ENCODE measurements at places on chromosomes 12 and 14.

- no peak for DNase-seq
These were observed 1.2 kb downstream of the TARBP2 start for GRCh38 chr12:53502331-53502730.

GRCh38 chr12:42039577-42039976, 105.1 kb downstream of the GXYLT1 start:
- no peak for DNase-seq

GRCh38 chr12:5868625-5869295, 76.3 kb downstream of the ANO2 start:
- peak; percentile 13 for DNase-seq

DNA sequence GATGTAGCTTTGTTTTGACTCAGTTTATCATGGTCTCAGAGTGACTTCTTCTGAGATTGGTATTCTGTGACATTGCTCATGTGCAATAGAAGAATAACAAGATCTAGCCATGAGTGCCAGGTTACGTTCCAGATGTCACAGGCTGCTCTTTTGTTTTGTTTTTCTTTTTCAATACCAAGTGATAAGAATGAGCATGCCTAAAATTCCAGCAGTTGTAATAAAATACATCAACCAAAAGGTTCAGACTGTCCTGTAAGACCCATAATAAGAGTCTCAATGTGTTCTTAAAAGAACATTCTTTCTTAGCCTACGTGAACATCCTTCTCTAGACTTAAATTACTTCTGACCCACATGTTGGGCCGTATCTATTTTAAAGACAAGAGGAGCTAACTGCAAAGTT, 669.2 kb downstream of the DIO2 start:
- DNase-seq, result peak; percentile 3

- no peak for DNase-seq
These were observed 77.2 kb downstream of the BAZ1A start for GRCh38 chr14:34797747-34798583.

- DNase-seq, result no peak
These were observed 120.4 kb upstream of the CNOT2 start for GRCh38 chr12:70122804-70123203.

DNA sequence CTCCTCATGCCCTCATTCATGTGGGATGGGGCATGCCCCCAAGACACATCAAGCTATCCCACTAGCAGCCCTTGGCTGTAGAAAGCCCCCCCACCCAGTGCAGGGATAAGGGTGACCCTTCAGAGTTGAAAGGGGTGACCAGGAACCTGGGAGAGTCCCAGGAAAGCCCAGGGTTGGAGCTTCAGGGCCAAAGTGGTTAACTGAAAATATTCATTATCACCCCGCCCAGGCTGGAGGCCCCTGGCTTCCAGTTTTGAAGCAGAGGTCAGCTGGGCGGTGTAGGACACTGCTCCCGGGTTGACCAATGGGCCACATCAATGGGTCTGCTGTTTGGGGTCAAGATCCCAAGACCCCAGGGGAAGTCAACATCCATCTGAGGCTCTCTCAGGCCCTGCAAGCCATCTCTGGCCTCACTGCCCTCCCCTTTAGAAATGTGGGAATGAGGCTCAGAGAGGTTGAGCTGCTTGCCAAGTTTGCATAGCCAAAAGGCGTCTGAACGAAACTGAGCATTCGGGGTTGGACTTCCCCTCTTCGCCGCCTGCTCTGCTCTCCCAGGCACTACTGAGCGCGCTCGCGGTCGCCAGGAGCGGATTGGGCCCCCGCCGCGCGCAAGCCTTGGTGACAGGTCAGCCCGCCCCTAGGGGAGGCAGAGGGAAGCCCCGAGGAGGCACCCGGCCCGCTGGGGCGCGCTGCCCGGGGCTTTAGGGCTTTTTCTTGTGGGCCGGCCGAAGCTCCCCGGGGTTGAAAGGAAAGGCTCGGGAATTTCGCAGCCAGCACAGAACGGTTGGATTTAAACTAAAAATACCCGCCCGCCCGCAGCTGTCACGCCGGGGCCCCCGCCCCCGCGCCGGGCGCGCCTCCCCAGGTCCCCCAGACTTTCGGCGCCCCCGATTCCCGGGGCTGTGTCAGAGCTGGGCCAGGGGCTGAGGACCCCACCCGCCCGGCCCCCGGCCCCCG, 576 bp downstream of the SYNE3 start:
- peak; percentile 48 for DNase-seq

DNA sequence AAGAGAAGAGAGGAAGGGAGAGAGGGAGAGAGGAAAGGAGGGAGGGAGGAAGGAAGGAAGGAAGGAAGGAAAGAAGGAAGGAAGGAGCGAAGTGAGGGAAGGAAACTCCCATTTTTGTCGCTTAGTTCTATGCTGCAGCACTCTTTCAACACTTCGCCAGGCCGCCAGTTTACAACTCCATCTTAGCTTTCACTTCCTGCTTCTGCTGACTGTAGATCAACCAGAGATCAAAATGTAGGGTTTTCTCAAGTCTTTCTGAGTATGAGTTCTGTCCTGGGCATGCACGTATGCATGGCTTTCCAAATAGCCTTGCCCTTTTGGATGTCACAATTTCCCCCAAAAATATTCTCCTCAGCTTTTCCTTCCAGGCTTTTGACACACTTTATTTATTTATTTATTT, 723.4 kb downstream of the TRHDE start:
- no peak for DNase-seq

DNA sequence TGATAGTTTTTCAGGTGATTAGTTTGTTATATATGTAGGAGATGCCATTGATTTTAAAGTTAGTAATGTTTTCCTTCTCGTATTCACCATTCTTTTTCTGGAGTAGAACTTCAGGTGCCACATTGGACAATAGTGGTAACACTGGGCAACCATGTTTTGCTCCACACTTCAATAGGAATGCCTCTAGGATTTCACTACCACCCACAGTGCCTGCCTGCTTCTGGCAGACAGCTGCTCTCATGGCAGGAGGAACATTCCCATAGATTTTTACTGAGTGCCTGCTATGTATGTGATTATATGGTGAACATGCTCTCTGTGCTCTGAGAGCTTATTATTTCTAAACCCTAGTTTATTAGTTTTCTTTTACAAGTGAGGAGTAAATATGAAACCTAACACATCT, 53.7 kb downstream of the GCH1 start:
- DNase-seq, result no peak

DNA sequence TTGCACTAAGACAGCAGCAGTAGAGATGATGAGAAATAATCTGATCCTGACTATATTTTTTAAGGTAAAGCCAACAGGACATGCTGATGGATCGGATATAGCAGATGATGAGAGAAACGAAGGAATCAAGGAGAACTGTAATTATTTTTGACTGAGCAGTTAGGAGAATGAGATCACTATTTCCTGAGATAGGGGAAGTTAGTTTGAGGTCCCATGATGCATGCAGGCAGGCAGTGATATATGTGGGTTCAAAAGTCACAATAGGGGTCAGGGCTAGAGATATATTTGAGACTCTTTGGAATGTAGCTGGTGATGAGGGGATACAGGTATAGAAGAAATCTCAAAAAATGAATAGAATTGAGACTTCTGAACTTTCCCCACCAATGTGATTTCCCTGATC, 107.6 kb downstream of the GTF2A1 start:
- DNase-seq, result no peak

- no peak for DNase-seq
These were observed 73.8 kb upstream of the DACT1 start for GRCh38 chr14:58563978-58564377.

DNA sequence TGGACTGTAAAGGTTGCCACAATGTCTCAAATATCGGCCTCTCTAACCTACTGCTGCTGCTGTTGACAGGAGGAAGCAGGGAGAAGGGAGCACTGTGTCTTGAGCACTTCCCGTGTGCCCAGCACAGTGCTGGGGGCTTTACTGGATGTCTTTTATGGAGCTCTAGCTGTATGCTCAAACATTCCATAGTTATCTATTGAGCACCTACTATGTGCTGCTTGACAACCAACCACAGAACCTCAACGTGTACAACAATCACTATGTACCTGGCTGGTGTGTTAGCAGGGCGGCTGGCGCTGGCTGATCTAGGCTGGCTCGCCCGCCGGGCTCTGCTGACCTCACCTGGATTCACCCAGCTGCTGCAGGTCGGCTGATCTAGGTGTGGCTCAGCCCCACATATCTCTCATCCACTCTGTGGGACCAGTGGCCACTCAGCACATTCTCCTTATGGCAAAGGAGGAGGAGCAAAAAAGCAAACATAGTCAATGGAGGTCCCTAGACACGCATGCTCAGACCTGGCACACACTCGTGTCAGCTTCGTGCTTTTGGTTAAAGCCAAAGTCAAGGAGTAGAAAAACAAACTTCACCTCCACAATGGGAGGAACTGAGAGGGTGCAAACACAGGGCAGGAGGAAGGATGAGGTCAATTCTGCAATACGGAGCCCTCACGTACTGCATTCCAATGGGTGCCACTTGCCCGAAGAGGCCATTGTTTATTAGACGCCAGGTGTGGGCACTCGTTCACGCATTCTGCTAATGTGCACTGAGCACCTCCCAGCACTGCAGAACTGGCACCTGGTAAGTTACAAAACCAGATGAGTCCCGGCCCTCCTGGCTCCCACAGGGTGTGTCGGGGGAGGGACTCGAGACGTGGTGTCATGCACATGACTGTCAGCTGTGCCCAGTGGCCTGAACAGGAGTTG, 147.2 kb downstream of the SCARB1 start:
- no peak for DNase-seq

- DNase-seq, result no peak
These were observed 5.8 kb upstream of the NEMF start for GRCh38 chr14:49858383-49858782.

DNA sequence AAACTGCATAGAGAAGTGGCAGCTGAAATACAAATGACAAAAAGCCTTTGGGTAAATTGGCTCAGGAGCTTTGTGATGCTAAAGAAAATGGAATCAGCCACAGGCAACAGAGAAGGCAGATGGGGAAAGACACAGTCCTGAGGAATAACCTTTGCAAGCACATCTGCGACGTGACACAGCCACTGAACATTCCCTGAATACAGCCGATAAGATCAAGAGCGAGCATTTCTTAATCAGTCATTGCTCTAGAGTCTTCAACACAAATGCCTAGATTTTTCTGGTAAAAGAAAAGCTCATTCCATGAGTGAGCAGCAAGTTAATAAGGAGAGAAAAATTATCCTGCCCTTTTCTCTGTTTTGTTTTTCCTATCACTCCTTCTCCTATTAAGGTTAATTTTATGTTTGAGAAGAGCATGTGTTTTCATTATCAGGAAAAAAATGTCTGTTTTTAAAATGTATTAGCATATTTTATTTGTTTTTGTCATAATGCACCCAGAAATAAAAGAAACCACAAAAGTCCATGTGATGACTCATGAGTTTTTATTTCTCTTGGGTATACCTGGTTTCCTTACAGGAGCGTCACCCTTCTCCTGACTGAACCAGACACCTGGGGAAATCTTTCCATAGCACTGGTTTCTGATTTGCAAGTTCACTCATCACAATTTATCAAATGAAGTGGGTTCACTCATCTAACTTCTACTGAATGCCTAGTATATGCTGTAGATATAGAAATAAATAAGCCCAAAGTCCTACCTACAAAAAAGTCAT, 45.4 kb upstream of the PCED1B start:
- DNase-seq, result peak; percentile 30

GRCh38 chr12:109910969-109911348, 10.9 kb downstream of the TCHP start:
- DNase-seq, result no peak

DNA sequence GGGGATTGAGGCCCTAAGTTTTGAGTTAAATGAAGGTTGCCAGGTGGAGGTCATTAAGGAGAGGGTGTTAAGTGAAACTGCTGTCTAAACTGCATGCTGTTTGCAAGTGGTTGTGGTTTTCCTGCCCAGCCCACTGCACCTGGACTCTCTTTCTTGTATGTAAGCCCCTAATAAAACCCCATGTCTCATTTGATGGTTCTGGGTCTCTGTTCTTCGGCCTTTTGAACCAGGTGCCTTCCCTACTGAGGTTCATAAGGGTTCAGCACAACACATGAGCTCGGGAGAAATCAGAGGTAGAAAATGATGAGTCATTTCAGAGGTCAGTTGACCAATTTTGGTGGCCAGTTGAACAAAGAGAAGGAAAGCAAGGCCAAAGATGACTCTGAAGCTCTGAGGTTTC, 382.5 kb downstream of the RPS29 start:
- DNase-seq, result no peak

DNA sequence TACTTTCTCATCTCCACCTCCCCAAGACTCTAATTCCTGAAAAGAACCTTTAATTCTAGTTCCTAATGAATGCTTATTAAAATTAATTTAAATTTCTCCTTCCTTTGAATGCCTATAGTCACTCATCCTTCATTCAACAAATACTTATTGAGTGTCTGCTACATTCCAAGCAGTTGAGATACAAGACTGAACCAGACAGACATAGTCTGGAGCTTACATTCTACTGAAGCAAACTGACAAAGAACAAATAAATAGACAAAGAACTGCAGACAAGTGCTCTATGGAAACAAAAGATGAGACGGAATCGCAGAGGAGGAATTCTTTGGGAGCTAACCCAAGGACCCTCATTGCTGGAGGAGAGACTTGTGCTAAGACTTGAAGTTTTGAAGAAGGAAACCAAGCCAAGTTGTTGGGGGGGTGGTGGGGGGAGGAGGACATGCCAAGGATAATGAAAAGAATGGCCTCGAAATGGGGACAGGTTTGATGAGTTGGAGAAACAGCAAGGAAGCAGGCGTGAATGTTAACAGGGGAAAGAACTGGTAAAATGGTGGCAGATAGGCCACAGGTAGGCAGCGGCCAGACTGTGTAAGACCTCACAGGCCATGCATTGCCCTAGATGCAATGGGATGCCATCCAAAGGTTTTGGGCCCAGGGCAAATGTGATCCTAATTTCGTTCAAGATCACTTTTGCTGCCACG, 9.7 kb upstream of the TDG start:
- DNase-seq, result peak; percentile 36

GRCh38 chr12:54765652-54766051, 88.7 kb upstream of the MUCL1 start:
- no peak for DNase-seq

DNA sequence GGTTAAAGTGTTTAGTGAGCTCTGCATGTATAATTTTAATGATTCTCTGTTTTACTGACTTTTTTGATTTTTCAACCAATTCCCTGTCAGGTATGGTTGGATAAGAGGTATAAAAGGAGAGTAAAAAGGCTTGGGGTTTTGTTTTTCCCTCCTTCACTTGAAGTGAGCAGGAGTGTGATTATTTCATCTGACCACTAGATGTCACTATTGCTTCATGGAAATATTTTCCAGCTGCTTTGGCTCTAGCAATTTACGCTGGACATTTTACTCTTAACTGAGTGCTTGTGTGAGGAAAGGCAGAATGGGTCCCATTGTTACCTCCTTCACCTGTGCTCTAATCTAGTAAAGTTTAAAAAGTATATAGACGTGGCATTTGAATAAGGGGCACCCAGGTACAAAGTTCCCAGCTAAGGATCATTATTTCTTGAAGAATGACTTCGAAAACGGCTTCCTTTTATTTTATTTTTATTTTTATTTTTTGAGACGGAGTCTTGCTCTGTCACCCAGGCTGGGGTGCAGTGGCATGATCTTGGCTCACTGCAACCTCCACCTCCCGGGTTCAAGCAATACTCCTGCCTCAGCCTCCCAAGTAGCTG, 66.5 kb downstream of the TBC1D30 start:
- peak; percentile 62 for DNase-seq

- DNase-seq, result no peak
These were observed 16.1 kb upstream of the TAS2R42 start for GRCh38 chr12:11202811-11203210.
